Naive thymus-derived CD8-positive, alpha-beta T cell (primary cell): ENCODE measurements at places on chromosomes 4 and X.

- no peak for DNase-seq
Observed at GRCh38 chr4:83569429-83569828, 33.5 kb downstream of the GPAT3 start.

DNA sequence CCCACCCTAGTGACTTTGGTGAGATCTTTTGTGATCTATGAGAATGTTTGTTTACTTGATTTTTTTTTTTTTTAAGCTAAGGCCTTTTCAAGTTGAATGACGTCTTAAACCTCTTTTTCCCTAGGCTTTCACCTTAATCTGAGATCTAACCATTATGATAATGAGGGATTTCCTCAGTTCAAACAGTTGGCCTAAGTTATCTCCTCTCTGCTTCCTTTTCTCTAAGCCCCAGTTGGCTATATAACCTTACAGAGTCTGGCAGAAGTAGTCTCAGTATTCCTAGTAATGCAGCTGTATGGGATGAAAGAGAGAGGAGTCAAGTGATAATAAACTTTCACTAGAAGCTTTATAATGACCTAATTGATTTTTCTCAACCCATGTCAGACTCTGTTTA, 99.0 kb downstream of the STIM2 start:
- peak; percentile 5 for DNase-seq

DNA sequence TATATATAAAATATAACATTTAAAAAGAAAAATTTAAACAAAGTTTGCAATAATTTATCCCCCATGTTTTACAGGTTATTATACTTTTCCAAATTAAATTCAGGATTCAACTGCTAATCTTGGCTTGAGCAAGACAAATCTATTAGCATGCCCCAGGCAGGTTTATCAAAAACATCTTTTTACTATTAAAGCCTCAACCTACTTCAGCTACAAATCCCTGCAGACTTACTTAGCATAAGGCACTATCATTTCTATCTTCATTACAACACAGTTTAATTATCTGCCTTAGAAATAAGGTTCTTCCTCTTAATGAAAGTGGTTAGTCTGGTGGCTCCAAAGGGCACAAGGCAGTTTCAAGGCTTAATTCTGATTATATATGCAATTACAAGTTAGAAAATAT, 477.6 kb downstream of the PACRGL start:
- DNase-seq, result no peak

DNA sequence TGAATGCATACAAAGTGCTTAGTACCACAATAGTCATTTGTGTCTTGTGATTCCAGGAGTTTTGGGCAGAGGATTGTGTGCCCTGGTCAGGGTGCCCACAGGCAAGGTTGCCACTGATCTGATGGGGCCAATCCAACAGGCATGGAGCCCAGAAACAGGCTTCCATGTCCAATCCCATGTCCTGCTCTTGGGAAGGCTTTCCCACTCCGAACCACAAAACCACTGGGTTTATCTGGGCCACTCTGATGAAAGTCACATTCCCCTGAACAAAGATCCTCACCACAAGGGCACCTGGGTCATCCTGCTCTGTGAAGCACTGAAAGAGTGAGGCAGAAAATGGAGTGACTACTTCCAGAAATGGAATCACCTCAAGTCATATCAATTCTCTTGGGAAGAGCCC, 96.9 kb downstream of the MAMLD1 start:
- no peak for DNase-seq

DNA sequence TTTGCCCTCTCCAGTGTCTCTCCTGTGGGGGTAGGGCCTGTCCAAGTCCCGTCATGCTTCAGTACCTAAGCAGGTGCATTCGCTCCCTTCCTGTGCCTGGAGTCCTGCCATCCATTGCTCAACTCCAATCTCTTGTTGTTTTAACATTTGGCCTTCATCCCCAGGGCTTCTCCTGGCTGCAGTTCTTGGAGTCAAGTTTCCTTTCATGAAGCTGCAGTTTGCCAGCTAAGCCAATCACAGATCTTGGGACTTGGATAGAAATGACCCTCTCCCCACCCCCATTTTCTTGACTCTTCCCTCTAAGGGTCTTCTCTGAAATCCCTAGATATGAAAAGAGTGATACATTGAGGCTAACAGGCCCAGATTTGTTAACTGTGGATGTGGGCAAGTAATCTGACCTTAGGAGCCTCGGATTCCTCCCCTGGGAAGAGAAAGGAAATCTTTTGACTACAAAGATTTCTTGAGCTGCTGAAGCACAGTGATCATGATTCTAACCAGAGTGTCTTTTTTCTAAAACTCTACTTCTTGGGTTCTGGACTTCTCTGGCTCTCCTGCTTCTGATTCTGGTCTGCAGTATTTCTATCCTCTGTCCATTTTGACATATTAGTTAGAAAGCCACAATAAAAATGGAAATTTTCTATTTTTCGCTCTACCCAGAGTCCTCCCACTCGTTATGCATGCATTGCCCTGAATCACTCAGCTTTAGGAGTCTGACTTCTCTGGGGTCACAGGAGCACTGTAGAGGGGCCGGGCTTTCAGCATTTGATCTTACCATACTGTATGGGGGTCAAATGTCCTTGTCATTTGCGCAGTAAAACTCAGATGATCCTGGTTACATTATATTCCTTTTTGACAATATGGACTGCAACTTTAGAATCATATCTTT, 61.0 kb downstream of the CHRNA9 start:
- no peak for DNase-seq

- DNase-seq, result no peak
Observed at GRCh38 chrX:109283870-109284269, 198.0 kb downstream of the GUCY2F start.

- DNase-seq, result no peak
Observed at GRCh38 chrX:133473451-133473850, 58.2 kb upstream of the GPC4 start.

- no peak for DNase-seq
Observed at GRCh38 chr4:93446038-93446437, 382.5 kb upstream of the ATOH1 start.

DNA sequence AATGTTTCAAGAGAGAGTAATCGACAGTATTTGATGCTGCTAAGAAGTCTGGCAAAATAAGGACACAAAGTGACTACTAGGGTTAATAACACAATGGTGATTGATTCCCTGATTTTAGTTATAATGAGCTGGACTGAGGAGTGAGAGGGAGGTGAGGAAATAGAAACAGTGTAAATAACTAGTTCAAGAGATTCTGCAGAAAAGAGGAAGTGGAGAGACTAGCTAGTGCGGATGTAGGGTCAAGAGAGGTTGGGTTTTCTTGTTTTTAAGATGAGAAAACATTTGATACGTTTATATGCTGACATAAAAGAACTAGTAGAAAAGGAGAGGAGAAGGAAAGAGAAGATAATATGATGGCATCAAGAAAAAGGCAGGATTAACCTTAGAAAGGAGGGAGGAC, 12.2 kb upstream of the TRPC5 start:
- no peak for DNase-seq

DNA sequence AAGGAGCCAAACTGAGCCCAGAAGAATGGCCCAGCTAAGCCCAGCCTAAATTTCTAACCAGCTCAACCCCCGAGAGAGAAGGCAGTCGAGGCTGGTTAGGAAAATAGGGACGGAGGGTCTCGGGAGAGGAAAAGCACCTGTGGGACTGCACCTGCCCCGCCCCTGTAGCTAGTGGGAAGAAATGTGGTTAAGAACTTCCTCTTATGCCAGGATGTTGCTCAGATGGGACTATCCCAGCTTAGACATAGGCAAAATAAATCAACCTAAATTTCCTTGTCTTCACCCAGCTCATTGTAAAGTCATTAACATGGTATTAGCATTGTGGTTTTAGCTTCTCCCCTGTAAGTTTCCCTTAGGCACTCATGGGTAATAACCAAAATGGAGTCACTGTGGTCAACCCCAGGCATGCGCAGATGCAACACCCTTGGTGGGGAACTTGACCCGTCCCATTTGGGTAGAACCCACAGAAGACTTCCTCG, 86.8 kb downstream of the ZNF718 start:
- DNase-seq, result no peak

- no peak for DNase-seq
Observed at GRCh38 chr4:185437809-185438208, 12.0 kb upstream of the UFSP2 start.

- no peak for DNase-seq
Observed at GRCh38 chr4:55795341-55795740, 24.2 kb upstream of the EXOC1L start.

- DNase-seq, result no peak
Observed at GRCh38 chrX:83508526-83509253, 600 bp downstream of the POU3F4 start.

- DNase-seq, result no peak
Observed at GRCh38 chr4:25523405-25523804, 132.2 kb upstream of the SLC34A2 start.

GRCh38 chr4:6047130-6047673, 29.0 kb upstream of the C4orf50 start:
- DNase-seq, result no peak

DNA sequence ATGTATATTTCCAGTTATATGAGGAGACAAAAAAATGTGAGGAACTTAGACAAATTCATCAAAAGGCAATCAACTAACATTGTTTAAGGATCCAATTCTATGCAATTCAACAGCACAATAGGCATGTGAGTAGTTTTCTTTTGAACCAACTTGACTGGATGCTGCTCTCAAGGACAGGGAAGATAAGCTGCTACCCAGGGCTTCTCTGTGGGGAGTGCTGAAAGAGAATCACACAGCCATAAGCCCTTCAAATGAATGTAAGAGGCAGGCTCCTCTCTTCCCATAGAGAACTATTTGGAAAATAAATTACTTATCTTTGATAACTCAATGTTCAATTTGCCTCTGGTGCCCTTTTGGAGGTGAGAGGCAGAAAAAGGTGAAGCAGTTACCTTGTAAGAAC, 1413.6 kb downstream of the PCDH7 start:
- DNase-seq, result no peak

DNA sequence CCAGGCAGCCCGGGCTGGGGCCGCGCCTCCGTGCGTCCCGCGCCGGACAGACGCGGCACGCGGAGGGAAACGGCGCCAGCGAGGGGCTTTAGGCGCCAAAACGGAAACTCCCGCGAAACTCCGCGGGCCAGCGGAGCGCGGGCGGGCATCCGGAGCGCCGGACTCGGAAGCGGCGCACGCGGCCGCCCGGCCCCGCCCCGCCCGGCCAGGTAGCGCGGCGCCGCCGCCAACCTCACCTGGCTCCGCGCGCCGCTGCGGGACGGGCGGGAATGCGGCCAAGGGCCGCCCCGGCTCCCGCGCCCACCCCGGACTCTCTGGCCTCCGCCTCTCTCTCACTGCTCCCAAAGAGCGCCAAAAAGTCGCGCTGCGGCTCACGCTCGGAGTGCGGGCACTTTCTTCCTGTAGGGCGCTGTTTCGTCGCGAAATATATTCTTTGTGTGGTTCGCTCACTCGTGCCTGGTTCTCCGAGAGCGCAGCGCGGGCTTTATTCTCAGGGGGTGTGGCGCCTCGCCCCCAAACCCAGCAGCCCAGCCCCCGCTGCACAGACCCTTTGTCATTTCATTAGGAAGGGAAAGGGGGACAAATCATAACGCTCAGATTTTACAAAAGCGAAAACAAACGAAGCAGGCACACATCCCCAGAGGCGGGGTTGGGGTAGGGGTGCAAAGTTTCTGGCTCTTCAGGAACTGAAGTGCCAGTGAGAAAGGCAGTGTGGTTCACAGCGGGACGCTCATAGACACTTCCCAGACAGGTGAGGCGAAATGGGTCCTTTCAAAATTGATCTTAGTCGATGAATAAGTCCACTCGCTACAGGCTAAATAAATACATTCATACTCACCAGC, 961 bp upstream of the MBNL3 start:
- DNase-seq, result peak; percentile 43

DNA sequence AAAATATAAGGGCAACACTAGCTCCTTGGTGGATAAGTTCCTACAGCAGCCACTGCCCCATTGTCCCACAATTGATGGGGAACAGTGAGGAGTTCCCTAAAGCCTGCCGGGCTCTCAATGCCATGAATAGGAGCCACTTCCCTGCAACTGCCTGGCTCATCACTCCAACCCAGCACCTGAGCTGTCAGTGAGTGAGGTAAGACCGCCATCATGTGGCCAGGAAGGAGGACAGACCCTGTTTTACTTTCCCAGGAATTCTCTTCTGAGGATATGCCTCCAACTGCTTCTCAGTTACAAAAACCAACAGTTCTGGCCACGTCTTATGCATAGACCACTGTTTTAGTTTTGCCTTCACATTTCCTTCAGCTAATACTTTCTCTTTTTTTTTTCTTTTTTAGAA, 45.5 kb downstream of the SRPX start:
- no peak for DNase-seq

DNA sequence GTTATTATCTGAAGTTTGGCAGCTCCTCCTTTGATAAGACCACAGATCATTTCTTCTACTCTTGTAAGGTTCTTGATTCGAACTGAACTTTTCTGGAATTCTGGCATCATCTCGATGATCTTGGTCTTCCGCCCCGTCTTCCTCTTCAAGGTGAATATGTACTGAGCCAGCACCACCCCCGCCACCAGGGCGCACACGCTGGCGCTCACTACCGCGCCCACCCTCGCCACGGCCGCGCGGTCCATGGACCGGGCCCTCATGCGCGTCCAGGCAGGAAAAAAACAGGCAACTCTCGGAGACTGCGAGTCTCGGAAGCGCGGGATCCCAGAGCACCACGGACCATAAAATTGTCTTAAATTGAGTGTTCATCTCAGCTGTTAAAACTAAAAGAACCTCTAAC, 458.4 kb upstream of the NDST3 start:
- DNase-seq, result no peak

DNA sequence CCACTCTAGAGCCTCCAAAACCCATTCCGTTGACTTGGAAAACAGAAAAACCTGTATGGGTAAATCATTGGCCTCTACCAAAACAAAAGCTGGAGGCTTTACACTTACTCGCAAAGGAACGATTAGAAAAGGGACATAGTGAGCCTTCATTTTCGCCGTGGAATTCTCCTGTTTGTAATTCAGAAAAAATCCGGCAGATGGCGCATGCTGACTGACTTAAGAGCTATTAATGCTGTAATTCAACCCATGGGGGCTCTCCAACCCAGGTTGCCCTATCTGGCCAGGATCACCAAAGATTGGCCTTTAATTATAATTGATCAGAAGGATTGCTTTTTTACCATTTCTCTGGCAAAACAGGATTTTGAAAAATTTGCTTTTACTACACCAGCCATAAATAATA, 60.8 kb downstream of the ZNF732 start:
- DNase-seq, result peak; percentile 9

GRCh38 chr4:24210332-24210902, 320.6 kb upstream of the PPARGC1A start:
- DNase-seq, result no peak

GRCh38 chr4:118158763-118159375, 124.6 kb downstream of the NDST3 start:
- DNase-seq, result no peak

DNA sequence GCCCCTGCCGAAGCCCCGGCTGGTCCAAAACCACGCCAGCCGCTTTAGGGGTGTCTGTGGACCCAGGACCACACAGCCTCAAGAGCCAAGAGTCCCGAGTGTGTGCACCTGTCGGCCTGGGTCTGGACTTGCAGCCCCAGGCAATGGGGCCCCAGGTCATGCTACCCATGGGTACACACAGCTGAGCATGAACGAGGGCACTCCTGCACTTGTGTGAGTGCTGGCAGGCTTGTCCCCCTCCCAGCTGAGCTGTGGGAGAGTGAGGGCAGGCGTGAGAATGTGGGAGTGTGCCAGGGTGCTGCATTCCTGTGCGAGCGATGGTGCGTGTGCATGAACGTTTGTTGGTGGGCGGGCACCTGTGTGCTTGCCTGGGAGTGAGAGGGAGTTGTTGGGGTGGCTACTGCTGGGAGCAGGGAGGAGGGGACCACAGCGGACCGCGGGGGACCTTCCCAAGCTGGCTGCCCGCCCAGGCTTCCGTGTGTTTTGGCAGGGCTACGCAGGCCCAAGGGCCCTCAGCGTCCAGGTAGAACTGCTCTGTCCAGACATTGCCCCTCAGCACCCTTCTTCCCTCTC, 30.8 kb downstream of the BLOC1S4 start:
- no peak for DNase-seq

GRCh38 chr4:138910914-138911336, 104.7 kb upstream of the NOCT start:
- no peak for DNase-seq
